ENCODE measurements at places on chromosomes 12 and 14.

DNA sequence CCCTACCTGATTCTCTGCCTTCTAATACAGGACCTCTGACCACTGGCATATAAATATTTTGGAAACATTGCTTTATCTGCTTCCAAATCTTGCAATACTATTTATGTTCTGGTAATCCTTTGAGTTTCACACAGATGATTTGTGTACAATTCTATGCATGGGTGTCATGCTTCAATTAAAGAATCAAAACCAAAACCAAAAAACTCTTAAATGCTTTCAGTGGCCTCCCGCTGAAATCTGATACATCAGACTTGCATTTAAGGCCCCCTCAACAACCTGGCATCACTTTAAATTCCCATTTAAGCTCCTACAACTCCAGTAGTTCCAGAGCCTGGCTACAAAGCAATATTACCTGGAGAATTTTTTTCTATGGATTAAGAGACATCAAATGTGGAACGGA lies 221.7 kb upstream of the NAV3 start:
- no peak for DNase-seq

DNA sequence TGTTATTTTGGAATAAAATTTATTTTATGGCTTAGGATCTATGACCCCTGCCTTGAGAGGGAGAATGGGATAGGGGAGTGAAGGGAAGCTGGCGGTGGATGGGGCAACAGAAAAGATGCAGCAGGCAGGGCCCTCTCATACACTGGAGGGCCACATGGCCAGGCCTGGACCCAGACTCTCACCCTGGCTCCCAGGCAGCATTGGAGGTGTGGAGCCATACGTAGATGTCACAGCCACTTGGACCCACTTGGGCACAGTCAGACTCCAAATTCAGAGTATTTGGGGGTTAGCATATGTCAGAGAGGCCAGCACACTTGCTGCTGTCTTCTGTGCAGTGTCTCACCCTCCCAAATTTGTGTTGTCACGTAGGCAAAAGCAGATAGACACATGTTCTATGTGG lies 6.5 kb downstream of the NAB2 start:
- DNase-seq = no peak

GRCh38 chr12:127414636-127415035 lies 852.3 kb upstream of the TMEM132C start:
- DNase-seq = no peak

DNA sequence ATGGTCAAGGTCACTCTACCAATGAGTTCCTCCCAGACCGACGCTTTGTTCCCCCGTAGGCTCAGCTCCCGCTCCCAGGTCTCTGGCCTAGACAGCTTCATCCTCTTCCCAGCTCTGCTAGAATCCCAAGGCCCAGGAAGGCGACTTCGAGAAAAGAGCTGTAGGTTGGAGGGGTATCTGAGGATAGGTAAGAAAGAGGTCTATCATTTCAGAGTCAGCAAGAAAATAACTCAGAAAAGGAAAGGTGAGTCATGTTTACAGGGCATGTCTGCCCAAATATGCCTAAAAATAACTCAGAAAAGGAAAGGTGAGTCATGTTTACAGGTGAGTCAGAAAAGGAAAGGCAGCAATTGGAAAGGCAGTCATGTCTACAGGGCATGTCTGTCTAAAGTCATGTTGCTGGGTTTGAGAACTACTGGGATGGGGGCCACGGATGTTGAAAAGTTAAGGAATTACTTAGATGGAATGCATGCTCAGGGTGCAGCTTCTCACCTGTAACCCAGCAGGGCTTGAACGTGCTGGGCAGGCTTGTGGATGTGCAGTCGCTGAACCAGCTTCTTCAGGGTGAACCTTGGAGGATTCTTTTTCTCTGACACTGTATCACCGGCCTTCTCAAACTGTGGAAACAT lies 12.2 kb downstream of the TEP1 start:
- no peak for DNase-seq

DNA sequence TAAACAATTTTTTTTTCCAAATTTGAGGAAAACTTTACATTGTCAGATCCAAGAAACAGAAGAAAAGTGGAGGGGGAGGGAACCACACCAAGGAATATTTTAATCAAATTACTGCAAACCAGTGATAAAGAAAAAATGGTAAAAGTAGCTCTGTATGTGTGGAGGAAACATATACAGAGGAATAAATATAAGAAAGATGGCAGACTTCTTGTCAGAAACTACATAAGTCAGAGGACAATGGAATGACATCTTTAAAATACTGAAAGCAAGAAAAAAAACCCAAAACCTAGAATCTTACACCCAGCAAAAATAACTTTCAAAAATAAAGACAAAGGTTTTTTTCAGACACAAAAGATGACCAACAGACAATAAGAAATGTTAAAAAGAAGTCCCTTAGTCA lies 10.2 kb upstream of the LLPH start:
- DNase-seq = no peak

GRCh38 chr14:89794096-89794495 lies 160.4 kb downstream of the EFCAB11 start:
- DNase-seq = no peak

DNA sequence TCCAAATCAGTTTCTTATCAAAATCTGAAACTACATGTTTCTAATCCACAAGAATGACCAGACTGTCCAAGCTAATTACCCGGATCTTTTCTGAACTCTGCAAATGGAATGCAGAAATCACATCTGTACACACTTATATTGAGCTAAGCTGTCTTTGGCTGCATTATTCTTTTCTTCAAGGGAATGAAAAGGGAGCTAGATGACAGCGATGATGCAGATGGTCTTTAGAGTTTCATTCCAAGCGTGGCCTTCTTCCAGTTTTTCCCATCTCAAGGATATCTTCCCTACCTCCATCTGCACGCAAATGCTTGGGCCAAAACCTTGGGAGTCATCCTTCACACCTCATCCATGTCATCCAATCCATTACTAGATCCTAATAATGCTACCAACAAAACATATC lies 12.6 kb downstream of the KCNH5 start:
- no peak for DNase-seq

- DNase-seq = no peak
These were observed 288.0 kb downstream of the DPF3 start for GRCh38 chr14:72605921-72606220.

- no peak for DNase-seq
These were observed 100.6 kb downstream of the ETV6 start for GRCh38 chr12:11749943-11750690.

DNA sequence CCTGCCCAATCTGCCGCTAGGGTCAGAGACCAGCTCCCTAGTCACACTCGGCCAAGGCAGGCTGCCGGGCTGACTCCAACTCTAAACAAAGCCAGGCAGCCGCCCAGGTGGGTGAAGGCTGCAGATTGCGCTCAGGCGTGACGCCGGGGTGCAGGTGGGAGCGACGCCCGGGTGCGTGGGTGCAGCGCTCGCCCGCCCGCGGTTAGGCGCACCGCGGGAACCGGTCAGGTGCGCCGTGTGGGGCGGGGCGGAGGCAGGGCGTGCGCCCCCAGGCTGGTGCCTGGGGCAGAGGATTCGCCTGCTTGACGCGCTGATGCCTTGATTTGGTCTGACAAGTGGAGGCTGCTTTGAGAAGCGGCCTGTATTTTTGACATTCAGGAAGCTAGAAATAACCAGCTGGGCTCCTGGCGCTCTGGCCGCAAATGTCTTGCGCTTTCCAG lies 126.7 kb upstream of the HIF1A start:
- peak; percentile 66 for DNase-seq

DNA sequence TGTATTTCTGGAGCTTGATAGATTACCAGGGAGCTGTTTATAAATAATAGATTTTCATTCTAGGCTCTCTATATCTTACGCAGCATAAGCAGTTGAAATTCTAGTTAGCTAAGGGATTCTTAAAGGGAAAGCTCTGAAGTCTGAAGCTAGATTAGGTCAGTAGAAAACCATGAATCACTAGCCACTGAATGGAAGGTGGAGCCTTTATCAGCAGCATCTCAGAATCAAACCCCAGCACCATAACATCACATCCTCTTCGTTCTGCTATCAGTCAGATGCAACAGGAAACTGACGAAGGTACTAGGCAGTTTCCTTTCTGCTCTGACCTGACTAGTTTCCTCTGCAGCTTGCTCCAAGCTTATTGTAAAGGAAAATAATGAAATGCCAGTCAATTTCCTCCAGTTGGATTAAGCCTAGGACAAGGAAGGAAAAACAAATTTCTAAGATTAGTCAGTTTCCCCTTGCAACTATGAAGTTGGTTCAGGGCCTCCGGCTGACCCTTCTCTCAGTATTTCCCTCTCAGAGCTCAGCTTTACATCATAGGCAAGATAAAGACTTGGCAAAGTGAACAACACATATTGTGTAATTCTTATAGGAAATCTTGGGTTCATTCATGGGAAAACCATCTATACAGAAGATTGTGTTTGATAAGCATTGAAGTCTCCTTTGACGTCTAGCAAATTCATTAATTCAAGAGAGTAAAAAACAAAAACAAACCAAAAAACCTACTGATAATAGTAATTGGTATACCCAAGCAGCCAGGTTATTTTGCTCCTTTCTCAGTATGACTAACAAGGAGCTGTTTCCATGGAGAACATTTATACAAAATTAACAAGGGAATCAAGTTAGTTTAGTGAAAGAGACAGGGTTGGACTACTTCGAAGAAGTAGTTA lies 43.4 kb upstream of the CFAP54 start:
- peak; percentile 32 for DNase-seq

GRCh38 chr12:70535896-70536374 lies 101.3 kb downstream of the PTPRB start:
- DNase-seq = no peak

GRCh38 chr14:95994593-95994928 lies 44.6 kb upstream of the C14orf132 start:
- DNase-seq = no peak

- DNase-seq = no peak
These were observed 74.7 kb downstream of the PRORP start for GRCh38 chr14:35197015-35197414.

DNA sequence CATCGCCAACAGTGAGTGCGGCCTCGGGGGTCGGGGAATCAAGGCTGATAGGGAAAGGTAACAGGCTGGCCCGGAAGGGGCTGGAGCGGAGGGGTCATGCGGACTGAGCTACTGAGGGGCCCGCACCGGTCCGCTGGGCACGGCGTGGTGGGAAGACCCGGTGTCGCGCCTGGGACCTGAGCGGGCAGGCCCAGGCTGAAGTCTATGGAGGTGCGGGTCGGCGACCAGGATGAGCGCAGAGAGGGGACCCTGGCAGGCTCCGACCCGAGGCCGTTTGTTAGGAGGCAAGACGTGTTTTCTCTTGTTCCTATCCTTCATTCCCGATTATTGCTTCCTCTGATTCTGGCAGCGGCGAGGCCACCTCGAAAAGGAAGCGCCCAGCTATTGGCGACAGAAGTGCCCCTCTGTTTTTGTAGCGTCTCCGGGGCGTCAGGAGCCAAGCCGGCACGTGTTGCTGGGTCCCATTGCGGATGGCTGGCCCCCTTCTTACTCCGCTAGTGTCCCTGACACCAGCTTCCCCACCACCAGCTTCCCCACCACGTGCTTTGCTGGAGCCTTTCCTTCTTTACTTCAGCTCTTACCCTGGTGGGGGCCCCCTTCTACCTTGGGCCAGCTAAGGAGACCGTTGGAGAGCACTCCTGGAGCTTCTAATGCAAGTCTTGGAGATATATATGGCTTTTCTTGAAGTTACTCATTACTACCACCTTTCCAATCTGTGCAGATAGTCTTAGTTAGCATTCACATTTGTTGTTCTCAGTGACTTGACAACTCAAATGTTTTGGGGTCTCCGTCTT lies 653 bp downstream of the PA2G4 start:
- peak; percentile 43 for DNase-seq

DNA sequence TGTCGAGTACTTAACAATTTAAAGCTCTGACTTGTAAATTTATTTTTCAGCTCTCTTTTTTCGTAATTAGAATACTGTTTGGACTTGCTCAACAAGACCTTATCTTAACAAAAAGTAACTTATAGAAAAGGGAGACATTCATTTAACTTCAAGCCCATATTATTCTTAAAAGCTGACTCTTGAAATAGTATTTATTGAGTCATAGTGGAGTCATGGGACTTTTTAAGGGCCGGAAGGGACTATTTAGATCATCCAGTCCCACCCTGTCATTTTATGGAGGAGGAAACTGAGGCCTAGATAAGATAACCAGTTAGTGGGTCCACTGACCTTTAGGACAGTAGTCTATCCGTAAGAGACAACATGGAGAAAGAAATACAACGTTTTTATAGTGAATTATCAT lies 1.5 kb downstream of the RAP1B start:
- no peak for DNase-seq

- DNase-seq = no peak
These were observed 82.1 kb upstream of the FERMT2 start for GRCh38 chr14:53032838-53033390.

GRCh38 chr14:71166180-71166837 lies 259.1 kb downstream of the PCNX1 start:
- no peak for DNase-seq

- no peak for DNase-seq
These were observed 63.9 kb upstream of the GALNT9 start for GRCh38 chr12:132393245-132393795.

- peak; percentile 4 for DNase-seq
These were observed 321.4 kb upstream of the LRFN5 start for GRCh38 chr14:41285186-41285748.

DNA sequence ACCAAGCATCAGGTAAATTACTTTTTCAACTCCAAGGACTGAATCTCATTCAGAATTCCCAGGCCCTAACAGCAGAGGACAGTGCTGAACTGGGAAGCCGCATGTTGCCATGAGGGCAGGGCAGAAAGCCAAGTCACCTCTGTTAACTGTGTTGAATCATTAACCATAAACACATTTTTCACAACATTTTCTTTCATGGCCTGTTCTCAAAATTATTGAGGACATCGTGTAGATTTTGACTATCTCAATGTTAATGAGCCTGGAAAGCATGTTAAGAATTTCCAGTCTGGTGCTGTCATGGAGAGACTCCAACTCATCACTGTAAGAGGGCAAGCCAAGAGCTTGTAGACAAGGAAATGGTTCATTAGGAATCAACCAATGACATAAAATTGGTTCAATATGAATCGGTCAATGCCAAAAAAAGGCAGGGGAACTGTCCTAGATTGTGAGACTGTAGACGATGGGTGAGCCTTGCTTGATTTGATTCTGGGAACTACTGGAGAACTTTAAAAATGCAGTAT lies 33.7 kb downstream of the CPM start:
- DNase-seq = no peak

DNA sequence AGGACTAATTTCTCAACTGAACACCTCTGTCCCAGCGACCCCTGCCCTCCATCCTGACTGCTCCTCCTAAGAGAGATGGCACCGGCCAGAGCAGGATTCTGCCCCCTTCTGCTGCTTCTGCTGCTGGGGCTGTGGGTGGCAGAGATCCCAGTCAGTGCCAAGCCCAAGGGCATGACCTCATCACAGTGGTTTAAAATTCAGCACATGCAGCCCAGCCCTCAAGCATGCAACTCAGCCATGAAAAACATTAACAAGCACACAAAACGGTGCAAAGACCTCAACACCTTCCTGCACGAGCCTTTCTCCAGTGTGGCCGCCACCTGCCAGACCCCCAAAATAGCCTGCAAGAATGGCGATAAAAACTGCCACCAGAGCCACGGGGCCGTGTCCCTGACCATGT lies 756 bp downstream of the RNASE7 start:
- DNase-seq = no peak

- DNase-seq = no peak
These were observed 636.1 kb downstream of the KCNH5 start for GRCh38 chr14:62409169-62409568.

GRCh38 chr12:9711664-9712063 lies 21.2 kb downstream of the CLECL1 start:
- DNase-seq = no peak

- DNase-seq = no peak
These were observed 1.9 kb upstream of the ACTR10 start for GRCh38 chr14:58198086-58198485.

- no peak for DNase-seq
These were observed 232.9 kb downstream of the PCNX1 start for GRCh38 chr14:71140157-71140556.

- DNase-seq = no peak
These were observed 198.8 kb upstream of the TMEM132C start for GRCh38 chr12:128068211-128068610.

All from stimulated activated naive CD8-positive, alpha-beta T cell treated with anti-CD3 and anti-CD28 coated beads, Interleukin-15, Interleukin-2, amounts not matched to agents 100 U/mL and 50 U/mL, for 24 hours (primary cell).